ENCODE measurements at places on chromosomes 6 and 20.

DNA sequence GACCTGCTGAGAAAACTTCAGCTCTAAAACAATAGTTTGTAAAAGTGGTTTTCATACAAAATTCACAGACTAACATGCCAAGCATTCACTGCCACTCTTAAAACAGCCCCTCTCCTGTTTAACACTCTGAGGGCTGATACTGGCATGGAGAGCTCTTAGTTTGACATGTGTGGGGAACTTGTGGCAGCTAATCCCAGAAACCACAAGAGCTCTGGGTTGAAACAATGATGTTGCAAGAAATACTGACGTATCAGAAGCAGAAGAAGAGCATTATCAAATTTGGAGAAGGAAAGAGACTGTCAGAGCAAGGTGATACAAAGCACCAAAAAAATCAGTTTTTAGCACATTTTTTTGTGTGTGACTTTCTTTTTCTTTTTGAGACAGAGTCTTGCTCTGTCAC is 5.1 kb downstream of the BEND3 start:
- DNase-seq: peak; percentile 26
- no peak overlapping the region for H3K27ac ChIP-seq
- no peak overlapping the region for H3K4me3 ChIP-seq

GRCh38 chr20:8435285-8436035 is 303.4 kb downstream of the PLCB1 start:
- H3K27me3 ChIP-seq: no peaks in the 10 kb centered on the region
- peaks cover 7% of the 10 kb centered on the region for H3K4me1 ChIP-seq

DNA sequence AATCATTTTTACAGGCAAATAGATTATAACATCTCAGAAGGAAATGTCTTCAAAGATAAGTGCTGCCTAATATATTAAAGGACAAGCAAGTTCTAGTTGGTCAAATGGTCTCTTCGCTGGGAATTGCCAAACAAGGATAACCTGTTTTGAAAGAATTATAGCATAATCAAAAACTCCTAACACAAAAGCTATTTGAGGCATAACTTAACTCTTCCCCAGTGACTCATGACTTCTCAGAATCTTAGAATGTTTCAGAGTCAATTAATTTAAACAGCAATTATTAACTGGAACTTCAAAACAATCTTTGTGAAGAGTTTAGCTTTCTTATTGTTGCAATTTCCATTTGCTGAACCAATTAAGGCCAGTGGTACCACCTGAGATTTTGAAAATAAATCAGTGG is 126.6 kb downstream of the MTFR2 start:
- no peak overlapping the region for H3K4me3 ChIP-seq
- no peak overlapping the region for H3K27ac ChIP-seq
- no peaks in the 10 kb centered on the region for H3K4me1 ChIP-seq
- no peaks in the 10 kb centered on the region for H3K27me3 ChIP-seq
- peak; percentile 23 for DNase-seq

- H3K27ac ChIP-seq: no peak overlapping the region
- H3K4me3 ChIP-seq: no peak overlapping the region
- no peaks in the 10 kb centered on the region for H3K36me3 ChIP-seq
- H3K4me1 ChIP-seq: peaks cover 2% of the 10 kb centered on the region
- H3K27me3 ChIP-seq: peaks cover 62% of the 10 kb centered on the region
Observed at GRCh38 chr20:24452498-24453127, 16.8 kb upstream of the SYNDIG1 start.

DNA sequence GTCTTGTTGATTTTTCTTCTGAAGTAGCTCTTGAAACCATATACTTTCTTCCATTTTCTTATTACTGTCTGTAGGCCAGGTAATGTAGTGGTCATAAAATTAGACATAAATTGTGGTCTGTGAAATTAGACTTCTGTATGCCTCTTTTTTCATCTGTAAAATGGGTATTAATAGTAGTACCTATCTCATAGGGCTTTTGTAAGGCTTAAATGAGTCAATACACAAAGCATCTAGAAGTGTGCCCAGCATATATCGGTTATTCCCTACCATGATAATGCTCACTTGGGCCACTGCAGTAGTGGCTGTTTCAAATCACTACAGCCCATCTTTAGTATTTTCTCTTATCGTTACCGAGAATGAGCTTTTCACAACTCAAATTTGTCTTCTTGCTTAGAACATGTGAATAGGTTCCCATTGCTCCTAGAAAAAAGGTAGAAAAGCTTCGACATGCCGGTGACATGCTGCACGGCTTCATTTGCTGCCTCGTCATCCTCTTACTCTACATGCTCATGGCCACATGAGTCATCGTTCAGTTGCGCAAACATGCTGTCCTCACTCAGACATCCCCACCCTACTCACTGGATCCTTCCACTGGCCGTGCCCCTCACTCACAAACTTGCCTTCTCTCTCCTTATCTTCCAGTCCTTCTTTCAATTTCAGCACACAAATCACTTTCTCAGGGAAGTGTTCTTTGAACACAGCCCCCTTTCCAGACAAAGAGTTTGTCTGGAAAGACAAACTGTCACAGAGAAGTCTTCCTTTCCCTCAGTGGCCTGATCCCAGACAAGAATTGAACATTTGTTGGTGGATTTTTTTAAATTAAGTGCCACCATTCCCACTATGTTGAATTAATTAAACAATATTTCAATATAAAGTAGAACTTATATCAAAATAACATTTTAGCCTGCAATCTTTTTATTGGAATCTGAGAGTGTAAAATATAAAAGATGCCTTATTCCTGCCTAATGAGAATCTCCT is 32.2 kb upstream of the ERVFRD-1 start:
- peak; percentile 97 for DNase-seq
- H3K4me3 ChIP-seq: no peak overlapping the region
- no peaks in the 10 kb centered on the region for H3K36me3 ChIP-seq
- H3K4me1 ChIP-seq: peaks cover 2% of the 10 kb centered on the region

Measured in mesenchymal stem cell (in vitro differentiated cells and primary cell).